Thyroid gland (tissue), 4 donors: ENCODE measurements at places on chromosomes 4 and X. TPM values are rescaled to one million over a fixed set of nuclear protein-coding genes. Genes with fewer than 3 reads are reported as not detected.
A peak's percentile ranks its signal among the peaks of the same experiment; 100 is the strongest.

Gene GNRHR
- not detected for total RNA-seq

DNA sequence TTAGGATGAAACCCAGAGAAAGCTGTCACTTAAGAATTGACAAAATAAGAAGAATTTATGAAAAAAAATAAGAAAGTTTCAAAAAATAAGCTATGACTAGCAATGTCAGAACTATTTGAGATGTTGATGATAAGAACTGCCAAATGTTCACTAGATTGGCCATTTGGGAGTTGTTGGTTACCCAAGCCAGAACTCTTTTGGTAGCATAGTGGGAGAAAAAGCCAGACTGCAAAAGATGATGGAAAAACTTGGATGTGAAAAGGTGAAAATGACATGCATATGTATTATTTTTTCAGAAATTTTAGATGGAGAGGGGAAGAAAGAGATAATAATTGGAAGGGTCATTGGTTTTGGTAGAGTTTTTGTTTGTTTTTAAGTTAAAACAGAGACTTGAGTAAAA lies 397.2 kb upstream of the ATOH1 start:
- H3K4me3 ChIP-seq, result no peak overlapping the region
- no peaks in the 10 kb centered on the region for H3K27me3 ChIP-seq
- no peaks in the 10 kb centered on the region for H3K36me3 ChIP-seq
- H3K27ac ChIP-seq, result no peak overlapping the region
- no peaks in the 10 kb centered on the region for H3K4me1 ChIP-seq

DNA sequence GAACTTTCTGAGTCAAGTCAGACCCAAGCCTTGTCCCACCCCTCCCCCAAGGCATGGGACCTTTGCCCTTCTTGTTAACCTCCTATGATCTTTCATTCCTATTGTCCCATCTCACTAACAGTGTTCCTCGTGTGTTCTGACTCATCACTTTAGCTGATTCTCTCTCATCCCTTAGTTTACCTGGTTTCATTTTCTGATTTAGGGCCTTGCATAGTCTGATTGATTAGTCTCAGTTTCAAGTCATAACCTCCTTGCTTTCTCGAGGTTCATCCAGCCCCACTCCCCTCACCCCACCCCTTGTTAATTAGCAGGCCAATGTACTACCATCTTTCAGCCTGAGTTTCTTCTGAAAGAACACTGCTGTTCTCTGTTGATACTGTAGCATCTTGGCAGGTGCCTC lies 517.4 kb downstream of the RPA4 start:
- no peak for DNase-seq
- H3K27ac ChIP-seq, result no peak overlapping the region
- no peaks in the 10 kb centered on the region for H3K36me3 ChIP-seq
- H3K27me3 ChIP-seq, result no peaks in the 10 kb centered on the region

- H3K4me3 ChIP-seq, result no peak overlapping the region
- no peaks in the 10 kb centered on the region for H3K27me3 ChIP-seq
- no peak for DNase-seq
- no peaks in the 10 kb centered on the region for H3K4me1 ChIP-seq
- no peak overlapping the region for H3K27ac ChIP-seq
These were observed 232.0 kb downstream of the ARHGAP10 start for GRCh38 chr4:147963839-147964238.

DNA sequence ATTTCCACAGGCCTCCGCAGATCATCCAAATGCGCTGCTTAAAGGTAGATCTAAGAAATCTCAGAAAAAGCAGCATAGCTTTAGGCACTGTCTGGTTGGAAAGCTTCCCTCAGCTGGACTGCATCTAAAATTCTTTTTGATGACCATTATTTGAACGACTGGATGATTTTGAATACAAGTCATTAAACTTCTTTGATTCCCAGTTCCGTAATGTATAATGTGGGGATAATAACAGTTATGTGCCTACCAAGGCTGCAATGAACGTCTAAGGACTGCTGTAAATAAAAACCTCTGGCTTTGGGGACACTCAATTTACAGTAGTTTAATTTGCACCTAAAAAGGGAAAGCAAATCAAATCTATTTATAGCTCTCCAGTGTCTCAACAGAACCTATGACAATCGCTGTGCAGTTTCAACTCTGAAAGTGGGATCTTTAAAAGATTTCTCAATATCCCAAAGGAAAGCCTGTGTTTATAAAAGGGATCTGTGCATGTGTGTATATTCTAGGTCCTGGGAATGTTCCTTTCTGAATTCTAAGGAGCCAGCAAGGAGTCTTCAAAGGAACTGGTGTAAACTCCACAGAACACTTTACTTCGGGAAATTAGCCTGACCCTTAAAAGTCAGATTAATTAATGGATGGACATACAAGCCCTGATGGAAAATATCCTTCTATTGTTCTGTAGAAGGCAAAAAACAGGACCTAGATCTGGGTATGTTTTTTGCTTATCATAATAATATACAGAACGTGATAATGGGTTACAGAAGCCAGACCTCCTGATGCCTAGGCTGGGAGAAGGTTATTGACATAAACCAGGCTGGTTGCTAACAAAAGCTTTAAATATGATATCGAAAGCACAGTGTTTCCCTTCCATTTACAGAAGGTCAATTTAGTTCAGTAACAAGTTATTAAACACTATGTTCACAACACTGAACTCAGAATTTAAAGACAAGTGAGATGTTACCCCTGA lies 53.4 kb downstream of the AFAP1 start:
- no peaks in the 10 kb centered on the region for H3K36me3 ChIP-seq
- no peaks in the 10 kb centered on the region for H3K4me1 ChIP-seq
- H3K27ac ChIP-seq, result no peak overlapping the region
- DNase-seq, result no peak
- no peaks in the 10 kb centered on the region for H3K27me3 ChIP-seq
- H3K4me3 ChIP-seq, result no peak overlapping the region

Gene RPS6KA6
- total RNA-seq, result 23.2 TPM

GRCh38 chr4:151879705-151880445 lies 119.1 kb upstream of the GATB start:
- H3K27ac ChIP-seq, result no peak overlapping the region
- H3K36me3 ChIP-seq, result no peaks in the 10 kb centered on the region
- H3K27me3 ChIP-seq, result no peaks in the 10 kb centered on the region
- H3K4me1 ChIP-seq, result no peaks in the 10 kb centered on the region
- no peak overlapping the region for H3K4me3 ChIP-seq
- no peak for DNase-seq

DNA sequence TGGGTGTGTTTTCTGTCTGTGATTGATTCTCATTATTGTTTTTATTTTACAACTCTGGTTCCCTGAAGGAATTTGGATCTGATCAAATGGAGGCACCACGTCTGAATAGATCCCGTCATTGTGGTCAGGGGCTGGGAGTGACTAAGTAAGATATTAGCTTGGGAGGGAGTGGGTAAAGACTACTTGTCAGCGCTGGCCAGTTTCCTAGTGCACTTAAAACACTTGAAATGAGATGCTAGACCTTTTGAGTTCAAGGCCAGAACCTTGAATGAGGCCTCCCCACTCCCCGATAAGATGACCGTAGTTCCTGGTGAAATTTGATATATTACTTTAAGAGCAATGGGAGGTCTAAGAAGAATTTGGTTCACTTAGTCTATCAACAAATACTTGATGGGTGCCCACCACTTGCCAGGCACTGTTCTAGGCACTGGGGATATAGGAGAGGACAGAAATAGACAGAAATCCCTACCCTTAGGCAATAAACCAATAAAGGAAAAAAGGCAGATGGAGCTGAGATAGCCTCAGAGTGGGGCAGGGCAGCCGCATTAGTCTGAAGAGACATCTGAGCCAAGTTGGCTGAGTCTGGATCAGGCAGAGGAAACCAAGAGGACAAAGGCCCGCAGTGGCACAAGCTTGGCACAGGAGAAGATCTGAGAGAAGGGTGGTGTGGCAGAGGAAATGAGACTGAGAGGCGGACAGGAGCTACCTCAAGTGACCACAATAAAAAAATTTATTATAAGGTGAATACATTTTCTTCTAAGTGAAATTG lies 11.8 kb downstream of the FAM184B start:
- no peak overlapping the region for H3K4me3 ChIP-seq
- no peaks in the 10 kb centered on the region for H3K4me1 ChIP-seq
- DNase-seq, result no peak
- no peaks in the 10 kb centered on the region for H3K36me3 ChIP-seq
- no peak overlapping the region for H3K27ac ChIP-seq

Gene IL2RG
- total RNA-seq, result 6.1 TPM

GRCh38 chr4:83013902-83014301 lies 3.3 kb upstream of the LIN54 start:
- no peak for DNase-seq
- H3K4me3 ChIP-seq, result no peak overlapping the region
- H3K27ac ChIP-seq, result peak overlapping the region; percentile 78
- no peaks in the 10 kb centered on the region for H3K36me3 ChIP-seq

- H3K27me3 ChIP-seq, result no peaks in the 10 kb centered on the region
- H3K4me1 ChIP-seq, result no peaks in the 10 kb centered on the region
- H3K36me3 ChIP-seq, result no peaks in the 10 kb centered on the region
- no peak overlapping the region for H3K4me3 ChIP-seq
These were observed 89.4 kb downstream of the AMMECR1 start for GRCh38 chrX:110228453-110228852.

DNA sequence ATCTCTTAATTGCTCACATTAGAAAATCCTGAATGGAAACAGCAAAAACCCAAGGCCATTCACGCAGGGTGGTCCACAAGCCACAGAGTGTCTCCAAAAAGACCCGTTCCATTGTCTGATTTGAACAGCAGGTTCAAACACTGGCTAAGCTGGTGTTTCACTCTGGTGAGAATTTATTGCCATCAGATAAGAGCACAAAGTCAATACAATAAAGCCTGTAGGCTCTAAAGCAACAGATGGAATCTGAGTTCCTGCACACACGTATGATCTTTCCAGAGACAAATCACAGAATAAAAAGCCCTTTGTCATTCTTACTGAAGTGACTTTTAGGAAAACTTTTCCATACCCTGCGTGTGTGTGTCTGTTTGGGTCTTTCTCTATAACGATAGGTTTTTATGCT lies 5.1 kb upstream of the SFRP2 start:
- peaks cover 26% of the 10 kb centered on the region for H3K4me1 ChIP-seq
- no peak overlapping the region for H3K4me3 ChIP-seq
- H3K27ac ChIP-seq, result no peak overlapping the region
- DNase-seq, result no peak
- no peaks in the 10 kb centered on the region for H3K36me3 ChIP-seq
- peaks cover 39% of the 10 kb centered on the region for H3K27me3 ChIP-seq

- H3K27ac ChIP-seq, result no peak within 1 kb of the TSS
- H3K4me1 ChIP-seq, result no peaks in the 10 kb centered on the region
- H3K36me3 ChIP-seq, result no peaks in the 10 kb centered on the region
- DNase-seq, result peak; percentile 2
These were observed at the start of gene SLITRK4 for GRCh38 chrX:143635915-143636314. Gene SLITRK4, minus strand, starts transcription at chrX:143636101. Its CDS starts 4,993 bp downstream, at chrX:143631108.

Gene BMPR1B
- 0.71 TPM for total RNA-seq

DNA sequence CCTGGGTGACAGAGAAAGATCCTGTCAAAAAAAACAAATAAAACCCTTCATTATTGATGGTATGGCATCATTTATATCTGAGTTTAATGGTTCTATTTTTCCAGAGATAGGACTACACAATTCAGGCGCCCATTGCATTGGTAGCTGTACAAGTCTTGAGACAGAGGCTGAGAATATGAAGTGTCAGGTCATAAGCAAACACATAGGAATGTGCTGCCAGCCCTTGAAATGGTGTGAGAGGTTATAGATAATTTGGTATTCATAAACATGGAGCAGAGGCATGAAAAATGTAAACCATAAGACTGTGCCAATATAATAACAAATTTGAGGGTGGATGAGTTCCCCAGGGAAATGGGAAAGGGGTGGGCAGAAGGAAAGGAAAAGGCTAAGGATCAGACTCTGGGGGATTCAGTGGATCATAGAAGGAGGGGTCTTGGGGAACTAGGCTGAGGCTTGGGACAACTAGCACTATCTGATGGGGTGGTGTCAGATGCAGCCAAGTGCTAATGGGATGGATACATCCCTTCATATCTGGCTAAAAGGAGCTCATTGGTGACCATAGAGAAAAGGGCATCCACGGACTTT lies 50.8 kb downstream of the MAOA start:
- no peak for DNase-seq
- H3K27ac ChIP-seq, result peak overlapping the region; percentile 62

- DNase-seq, result no peak
- H3K4me1 ChIP-seq, result no peaks in the 10 kb centered on the region
- no peaks in the 10 kb centered on the region for H3K27me3 ChIP-seq
- no peak overlapping the region for H3K4me3 ChIP-seq
- no peaks in the 10 kb centered on the region for H3K36me3 ChIP-seq
These were observed 121.7 kb upstream of the HCCS start for GRCh38 chrX:10989386-10989785.
